ENCODE measurements at places on chromosomes 5 and 9. TPM values are rescaled to one million over a fixed set of nuclear protein-coding genes. Genes with fewer than 3 reads are reported as not detected.
A peak's percentile ranks its signal among the peaks of the same experiment; 100 is the strongest.

Gene PNPLA7
- 7.6 TPM for total RNA-seq

Gene PCDHB12
- total RNA-seq: 5.7 TPM

Gene ALDH1A1
- 118 TPM for total RNA-seq

DNA sequence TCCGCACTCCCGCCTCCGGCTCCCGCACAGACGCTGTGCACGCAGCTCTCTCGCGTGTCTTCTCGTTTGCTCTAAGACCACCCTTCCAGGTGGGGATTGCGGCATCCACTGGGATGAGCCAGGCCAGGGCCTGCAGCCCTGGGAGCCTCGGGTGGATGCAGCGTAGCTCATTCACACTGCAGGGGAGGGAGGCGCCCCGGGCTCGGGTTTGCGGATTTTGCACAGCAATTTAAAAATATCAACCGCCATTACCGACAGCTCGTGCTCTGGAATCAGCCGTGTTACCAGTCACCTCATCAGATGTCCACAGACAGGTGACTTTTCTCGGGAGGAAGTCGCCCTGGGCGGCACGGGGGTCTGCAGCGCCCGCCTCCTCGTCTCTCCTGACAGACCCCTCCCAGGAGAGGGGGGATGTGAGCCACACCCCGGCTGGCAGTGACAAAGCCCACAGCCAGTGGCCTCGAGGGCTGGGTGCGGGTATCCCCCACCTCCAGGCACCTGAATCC, 20.8 kb upstream of the SLC6A3 start:
- no peak overlapping the region for H3K27ac ChIP-seq
- no peaks in the 10 kb centered on the region for H3K36me3 ChIP-seq
- no peak for DNase-seq
- no peaks in the 10 kb centered on the region for H3K27me3 ChIP-seq
- no peak overlapping the region for H3K4me3 ChIP-seq
- no peaks in the 10 kb centered on the region for H3K4me1 ChIP-seq

DNA sequence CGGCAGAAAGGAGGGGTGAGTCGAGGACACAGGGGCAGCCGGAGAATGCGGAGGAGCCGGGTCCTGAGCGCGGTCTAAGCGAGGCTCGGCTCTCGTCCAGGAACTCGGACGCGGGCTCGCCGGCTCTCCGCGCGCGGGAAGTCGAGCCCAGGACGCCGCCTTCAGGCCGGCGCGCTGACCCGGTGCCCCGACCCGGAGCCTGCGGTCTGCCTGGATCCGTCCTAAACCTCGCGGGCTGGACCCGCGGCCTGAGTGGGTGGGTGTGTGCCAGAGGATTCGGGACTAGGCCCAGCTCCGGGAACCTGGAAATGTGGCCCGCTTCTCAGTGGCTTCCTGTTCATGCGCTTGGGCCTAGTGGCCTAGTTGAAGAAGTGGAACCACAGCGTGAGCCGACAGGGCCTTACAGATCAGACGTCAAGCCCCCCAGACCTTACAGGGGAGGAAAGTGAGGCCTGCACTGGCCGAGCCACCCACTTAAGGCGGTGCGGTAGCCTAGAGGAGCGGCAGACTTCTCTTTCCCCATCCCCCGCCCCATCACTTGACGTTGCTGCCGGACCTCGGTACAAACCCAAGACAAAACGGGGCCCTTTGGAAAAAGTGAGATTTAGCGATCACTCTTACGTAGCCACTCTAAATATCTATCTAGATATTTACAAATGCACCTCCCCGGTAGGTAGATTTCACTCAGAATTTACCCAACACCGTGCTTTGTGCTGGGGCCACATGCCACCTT, 1.2 kb downstream of the CDKN2B-AS1 start:
- peak overlapping the region; percentile 72 for H3K4me3 ChIP-seq
- peak; percentile 69 for DNase-seq
- H3K4me1 ChIP-seq: no peaks in the 10 kb centered on the region
- no peaks in the 10 kb centered on the region for H3K36me3 ChIP-seq

GRCh38 chr5:135826994-135827671, 7.3 kb upstream of the SLC25A48 start:
- H3K27ac ChIP-seq: no peak overlapping the region
- no peaks in the 10 kb centered on the region for H3K27me3 ChIP-seq
- no peak for DNase-seq
- H3K4me1 ChIP-seq: no peaks in the 10 kb centered on the region
- H3K4me3 ChIP-seq: no peak overlapping the region
- H3K36me3 ChIP-seq: no peaks in the 10 kb centered on the region

DNA sequence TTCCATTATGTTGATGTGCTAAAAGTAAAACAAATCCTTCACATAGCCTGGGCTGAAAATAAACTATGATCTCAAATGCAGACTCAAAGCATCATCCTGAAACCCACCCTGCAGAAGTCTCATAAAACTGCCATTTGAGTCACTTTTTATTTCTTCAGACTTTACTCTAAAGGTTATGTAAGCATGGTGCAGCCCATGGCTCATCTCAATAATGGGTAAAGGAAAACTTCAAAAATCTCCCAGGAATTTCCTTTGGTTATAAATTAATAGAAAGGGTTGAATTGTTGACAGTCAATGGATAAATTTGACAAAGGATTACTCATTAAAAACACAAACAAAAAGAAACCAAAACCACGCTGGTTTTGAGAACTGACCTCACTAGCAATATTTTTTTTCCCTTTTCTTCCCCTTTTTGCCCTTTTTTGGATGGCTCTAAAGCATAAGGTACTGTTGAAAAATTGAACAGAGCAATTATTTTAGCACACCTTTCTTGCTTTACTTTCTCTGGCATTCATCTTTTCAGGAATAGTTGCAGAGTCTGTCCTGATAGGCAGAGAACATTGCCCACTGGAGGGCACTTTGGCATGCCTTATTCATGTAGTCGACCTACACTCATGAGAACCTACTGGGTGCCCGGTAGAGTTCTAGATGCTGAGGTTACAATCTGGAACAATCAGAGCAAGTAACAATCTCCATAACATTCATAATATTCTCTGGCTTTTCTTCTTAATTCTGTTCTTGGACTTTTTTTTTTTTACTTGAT, 191.4 kb downstream of the TMEM167A start:
- no peak overlapping the region for H3K4me3 ChIP-seq
- no peaks in the 10 kb centered on the region for H3K27me3 ChIP-seq
- no peak overlapping the region for H3K27ac ChIP-seq
- no peaks in the 10 kb centered on the region for H3K36me3 ChIP-seq
- DNase-seq: no peak

- H3K27ac ChIP-seq: peak overlapping the region; percentile 95
- H3K4me3 ChIP-seq: no peak overlapping the region
- no peak for DNase-seq
- H3K27me3 ChIP-seq: no peaks in the 10 kb centered on the region
- H3K4me1 ChIP-seq: peaks cover 4% of the 10 kb centered on the region
These were observed 64.2 kb downstream of the MYO10 start for GRCh38 chr5:16871746-16872339.

DNA sequence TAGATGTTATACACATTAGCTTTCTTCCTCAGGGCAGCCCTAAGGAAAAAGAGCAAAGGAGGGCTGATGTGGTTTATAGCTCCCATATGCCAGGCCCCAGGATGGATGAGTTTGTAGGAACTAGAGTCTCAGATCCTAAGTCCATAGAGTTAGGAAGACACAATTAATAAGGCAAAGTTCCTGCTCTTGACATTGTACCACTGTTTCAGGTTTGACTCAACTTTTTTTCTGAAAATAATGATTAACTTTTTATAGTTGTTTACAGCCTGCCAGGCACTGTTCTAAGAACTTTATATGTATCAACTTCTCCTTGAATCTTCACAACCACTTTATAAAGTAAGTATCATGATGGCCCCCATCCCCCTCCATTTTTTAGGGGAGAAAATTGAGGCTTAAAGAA, 339.5 kb downstream of the PDE4D start:
- H3K27ac ChIP-seq: no peak overlapping the region
- no peak for DNase-seq
- no peaks in the 10 kb centered on the region for H3K4me1 ChIP-seq
- H3K4me3 ChIP-seq: no peak overlapping the region
- H3K36me3 ChIP-seq: no peaks in the 10 kb centered on the region

DNA sequence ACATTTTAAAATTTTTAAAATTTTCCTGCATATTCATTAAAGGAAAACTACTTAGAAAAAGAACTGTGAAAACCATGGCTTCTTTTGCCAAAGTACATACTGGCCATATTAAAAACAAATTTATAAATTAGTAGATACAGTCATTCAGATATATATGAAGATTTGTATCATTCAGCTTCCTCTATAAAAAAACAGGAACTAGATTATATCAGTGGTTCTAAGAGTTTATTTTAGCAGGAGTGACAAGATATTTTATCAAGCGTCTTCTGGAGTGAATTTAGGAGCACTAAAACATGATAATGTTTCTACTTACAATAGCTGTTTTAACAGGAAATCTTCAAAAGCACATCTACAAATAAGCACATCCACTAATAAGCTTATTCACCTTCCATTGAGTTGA, 171.4 kb downstream of the RAPGEF6 start:
- H3K27ac ChIP-seq: no peak overlapping the region
- H3K4me1 ChIP-seq: no peaks in the 10 kb centered on the region
- H3K27me3 ChIP-seq: no peaks in the 10 kb centered on the region

- H3K36me3 ChIP-seq: no peaks in the 10 kb centered on the region
- H3K4me1 ChIP-seq: no peaks in the 10 kb centered on the region
- no peak for DNase-seq
- no peaks in the 10 kb centered on the region for H3K27me3 ChIP-seq
- H3K4me3 ChIP-seq: no peak overlapping the region
These were observed 57.0 kb upstream of the GNE start for GRCh38 chr9:36315283-36315682.

- no peak overlapping the region for H3K27ac ChIP-seq
- no peaks in the 10 kb centered on the region for H3K36me3 ChIP-seq
- H3K4me1 ChIP-seq: no peaks in the 10 kb centered on the region
- no peaks in the 10 kb centered on the region for H3K27me3 ChIP-seq
- H3K4me3 ChIP-seq: no peak overlapping the region
- no peak for DNase-seq
These were observed 180.6 kb downstream of the MACROH2A1 start for GRCh38 chr5:135218486-135218755.

GRCh38 chr9:120914396-120914795, 12.2 kb downstream of the TRAF1 start:
- H3K27me3 ChIP-seq: no peaks in the 10 kb centered on the region
- H3K4me1 ChIP-seq: peaks cover 3% of the 10 kb centered on the region
- peak; percentile 76 for DNase-seq
- peak overlapping the region; percentile 45 for H3K27ac ChIP-seq
- no peak overlapping the region for H3K4me3 ChIP-seq

GRCh38 chr9:13491493-13492424, 212.3 kb upstream of the MPDZ start:
- H3K27me3 ChIP-seq: no peaks in the 10 kb centered on the region
- DNase-seq: no peak
- no peaks in the 10 kb centered on the region for H3K36me3 ChIP-seq
- peak overlapping the region; percentile 51 for H3K27ac ChIP-seq
- H3K4me1 ChIP-seq: peaks cover 5% of the 10 kb centered on the region
